ENCODE measurements at places on chromosomes 11 and 22. TPM values are rescaled to one million over a fixed set of nuclear protein-coding genes. Genes with fewer than 3 reads are reported as not detected.

DNA sequence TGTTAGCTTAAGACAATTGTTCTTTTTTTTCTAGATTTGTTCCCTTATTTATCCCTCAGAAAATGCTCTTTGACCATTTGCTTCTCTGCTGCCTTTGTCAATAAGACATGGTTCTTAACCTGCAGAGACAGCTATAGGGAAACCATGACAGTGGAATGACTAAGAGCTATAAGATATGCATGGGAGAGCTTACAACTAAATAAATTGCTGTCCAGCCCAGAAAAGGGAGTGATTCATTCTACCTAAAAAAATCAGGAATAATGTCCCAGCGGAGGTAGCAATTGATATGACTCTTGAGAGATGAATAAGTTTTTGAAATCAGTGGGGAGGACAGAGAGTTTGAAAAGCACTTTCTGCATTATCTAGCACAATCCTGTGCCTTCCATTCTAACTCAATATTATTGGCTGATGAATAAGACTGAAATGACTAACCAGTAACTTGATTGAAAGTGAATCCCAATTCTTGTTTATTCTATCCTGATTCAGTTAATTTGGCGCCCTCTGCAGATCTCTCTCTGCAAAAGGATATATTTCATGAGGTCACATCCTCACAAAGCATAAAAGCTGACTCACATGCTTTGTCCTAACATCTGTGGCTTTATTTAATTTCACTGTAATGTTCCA, 680.5 kb upstream of the API5 start:
- no peak for DNase-seq

DNA sequence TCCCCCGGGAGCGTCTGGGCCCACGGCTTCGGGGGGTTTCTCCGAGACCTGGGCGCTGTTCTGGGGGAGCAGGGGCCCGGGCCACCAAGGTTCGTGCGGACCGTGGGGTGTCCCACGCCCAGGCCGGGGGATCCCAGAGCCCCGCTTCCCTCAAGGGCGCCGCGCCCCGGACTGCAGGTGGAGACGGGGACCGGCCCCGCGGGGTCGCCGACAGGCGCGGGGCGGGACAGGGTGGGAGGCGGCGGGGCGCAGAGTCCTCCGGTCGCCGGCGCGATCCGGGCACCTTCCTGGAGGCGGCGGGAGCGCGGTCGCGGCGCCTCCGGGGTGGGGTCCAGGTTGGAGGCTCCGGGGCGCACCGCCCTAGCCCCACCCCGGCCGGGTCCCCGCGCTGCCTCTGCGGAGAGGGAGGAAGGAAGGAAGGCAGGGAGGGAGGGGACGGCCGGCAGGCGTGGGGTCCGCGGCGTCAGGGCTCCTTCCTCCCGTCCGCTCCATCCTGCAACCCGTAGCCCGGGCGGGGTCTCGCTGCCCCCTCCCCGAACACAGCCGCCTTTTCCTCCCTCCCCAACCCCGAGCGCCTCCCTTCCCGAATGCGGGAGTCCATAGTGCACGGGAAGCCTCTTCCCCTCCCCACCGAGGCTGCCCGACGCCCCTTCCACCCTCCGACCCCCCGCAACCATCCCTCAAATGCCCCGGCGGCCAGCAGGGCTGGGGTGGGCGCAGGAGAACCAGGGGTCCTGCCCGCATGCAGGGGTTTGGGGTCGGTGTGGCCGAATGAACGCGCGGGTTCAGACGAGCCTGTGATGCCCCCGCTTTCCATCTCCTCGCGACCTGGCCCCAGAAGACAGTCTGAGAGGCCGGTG, 4.3 kb upstream of the ZBED4 start:
- no peak for DNase-seq

DNA sequence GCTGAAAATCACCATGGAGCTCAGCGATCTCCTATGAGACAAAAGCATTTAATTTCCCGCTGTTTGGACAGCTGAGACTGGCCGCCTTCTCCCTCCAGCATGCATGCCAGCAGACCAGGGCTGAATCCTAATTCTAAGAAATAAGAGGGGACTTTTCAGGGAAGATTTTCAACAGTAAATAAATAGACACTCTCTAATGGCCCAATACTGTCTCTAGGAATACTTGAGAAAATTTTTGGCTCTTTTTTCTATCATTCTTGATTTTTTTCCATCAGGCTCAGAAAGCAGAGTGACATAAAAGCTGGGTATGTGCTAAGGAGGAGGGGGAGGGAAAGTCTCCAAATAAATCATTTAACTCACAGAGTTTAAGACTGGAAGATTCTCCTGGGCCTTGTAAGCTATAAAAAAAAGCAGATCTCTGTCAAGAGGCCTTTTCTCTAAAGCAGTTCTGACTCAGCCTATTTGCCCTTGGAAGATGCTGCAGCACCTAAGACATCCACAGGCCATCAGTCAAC, 17.6 kb upstream of the SPON1 start:
- DNase-seq: no peak

GRCh38 chr11:120610111-120610510, 98.6 kb downstream of the GRIK4 start:
- DNase-seq: no peak

DNA sequence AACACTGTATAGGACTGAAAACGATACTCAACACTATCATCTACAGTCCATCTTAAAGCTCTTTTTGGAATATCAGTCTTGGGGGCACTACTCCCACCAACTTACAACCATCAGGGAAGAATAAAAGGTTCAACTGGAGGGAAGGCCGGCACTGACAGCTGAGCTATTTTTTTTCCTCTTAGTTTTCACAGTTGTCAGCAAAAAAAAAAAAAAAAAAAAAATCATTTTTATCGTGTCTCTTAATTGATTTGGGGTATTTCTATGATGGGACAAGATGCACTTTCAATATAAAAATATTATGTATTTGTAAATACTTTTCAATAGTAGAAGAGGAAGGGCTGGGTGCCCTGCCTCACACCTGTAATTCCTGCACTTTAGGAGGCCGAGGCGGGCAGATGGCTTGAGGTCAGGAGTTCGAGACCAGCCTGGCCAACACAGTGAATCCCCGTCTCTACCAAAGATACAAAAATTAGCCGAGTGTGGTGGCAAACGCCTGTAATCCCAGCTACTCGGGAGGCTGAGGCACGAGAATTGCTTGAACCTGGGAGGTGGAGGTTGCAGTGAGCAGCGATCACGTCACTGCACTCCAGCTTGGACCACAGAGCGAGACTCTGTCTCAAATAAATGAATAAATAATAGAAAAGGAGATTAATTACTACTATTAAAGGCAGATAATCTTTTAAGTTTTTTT, 1.5 kb downstream of the KIF18A start:
- DNase-seq: no peak

- DNase-seq: no peak
Observed at GRCh38 chr11:122264121-122264520, 148.1 kb upstream of the BLID start.

DNA sequence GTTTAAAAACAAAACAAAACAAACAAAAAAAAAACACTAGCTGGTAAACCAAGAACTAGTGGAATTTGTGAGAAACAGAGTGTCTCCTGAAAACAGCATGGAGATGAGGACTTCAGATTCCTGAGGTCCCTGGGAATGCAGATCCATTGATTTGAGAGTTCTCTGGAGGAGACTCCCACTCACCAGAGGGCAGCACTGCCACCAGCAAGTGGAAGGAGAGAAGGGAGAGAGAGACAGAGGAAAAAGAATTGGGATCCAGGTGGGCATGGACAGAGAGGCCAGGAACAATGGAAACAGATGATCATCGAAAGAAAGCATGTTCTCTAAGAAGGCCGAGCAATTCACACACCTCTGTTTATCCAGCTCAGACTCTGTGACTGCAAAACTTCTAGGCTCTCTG, 31.8 kb downstream of the ETS1 start:
- no peak for DNase-seq

DNA sequence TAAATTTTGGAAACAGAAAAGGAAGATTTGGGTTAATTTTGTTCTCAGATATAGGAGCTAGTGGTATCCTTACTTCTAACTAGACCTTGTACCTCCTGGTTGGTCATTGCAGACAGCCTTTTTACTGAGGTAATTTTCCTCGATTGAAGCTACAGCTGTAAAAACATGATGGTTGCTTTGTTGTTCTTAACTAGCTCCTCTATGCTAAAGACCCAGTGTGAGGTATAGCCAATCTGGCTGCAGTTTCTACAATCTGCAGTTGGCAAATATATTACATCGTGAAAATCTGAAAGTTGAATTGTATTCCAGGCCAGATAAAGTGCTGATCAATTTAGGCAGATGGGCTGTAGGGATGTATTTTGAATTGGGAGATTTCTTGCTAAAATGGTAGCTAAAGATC, 116.5 kb downstream of the AASDHPPT start:
- DNase-seq: no peak

DNA sequence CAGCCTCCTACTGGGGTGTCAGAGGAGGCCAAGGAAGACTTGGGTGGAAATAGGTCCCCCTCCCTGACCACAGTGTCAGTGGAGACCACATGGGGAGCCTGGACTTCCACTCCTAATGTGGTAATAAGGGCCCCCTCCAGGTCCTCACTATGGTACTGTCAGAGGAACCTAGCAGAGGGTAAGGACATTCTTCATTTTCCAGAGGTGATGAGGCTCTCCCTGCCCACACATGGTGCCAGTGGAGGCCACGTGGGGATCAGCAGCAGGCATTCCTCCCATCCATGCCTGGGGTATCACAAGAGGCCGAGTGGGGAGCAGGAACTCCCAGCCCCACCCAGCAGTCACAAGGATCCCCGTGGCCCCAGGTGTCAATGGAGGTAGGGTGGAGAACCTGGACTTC, 6.5 kb upstream of the CLDN5 start:
- DNase-seq: no peak

- peak; percentile 27 for DNase-seq
Observed at GRCh38 chr22:42645938-42646568, 3.1 kb downstream of the CYB5R3 start.

- no peak for DNase-seq
Observed at GRCh38 chr11:10778217-10778970, 27.3 kb downstream of the CTR9 start.

DNA sequence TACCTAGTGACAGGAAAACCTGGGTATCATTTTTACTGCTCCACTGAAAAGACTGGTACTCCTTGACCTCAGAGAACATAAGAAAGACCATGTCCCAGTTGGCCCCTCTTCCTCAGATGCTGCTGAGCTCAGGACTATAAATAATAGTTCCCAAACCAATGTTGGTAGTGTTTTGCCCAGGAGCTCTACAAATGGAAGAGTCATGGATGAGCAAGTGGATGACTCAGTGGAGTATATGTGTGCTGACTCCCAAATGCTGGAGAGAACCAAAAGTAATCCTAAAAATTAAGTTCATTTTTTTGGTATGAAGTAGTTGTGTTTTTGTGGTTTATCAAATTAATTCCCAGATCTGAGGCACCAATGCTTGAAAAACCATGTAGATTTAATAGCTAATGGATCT, 482.0 kb downstream of the KCNA4 start:
- DNase-seq: no peak

- DNase-seq: no peak
Observed at GRCh38 chr11:130908770-130909625, 7.3 kb downstream of the SNX19 start.

GRCh38 chr22:27514601-27515523, 286.7 kb downstream of the MN1 start:
- DNase-seq: no peak

DNA sequence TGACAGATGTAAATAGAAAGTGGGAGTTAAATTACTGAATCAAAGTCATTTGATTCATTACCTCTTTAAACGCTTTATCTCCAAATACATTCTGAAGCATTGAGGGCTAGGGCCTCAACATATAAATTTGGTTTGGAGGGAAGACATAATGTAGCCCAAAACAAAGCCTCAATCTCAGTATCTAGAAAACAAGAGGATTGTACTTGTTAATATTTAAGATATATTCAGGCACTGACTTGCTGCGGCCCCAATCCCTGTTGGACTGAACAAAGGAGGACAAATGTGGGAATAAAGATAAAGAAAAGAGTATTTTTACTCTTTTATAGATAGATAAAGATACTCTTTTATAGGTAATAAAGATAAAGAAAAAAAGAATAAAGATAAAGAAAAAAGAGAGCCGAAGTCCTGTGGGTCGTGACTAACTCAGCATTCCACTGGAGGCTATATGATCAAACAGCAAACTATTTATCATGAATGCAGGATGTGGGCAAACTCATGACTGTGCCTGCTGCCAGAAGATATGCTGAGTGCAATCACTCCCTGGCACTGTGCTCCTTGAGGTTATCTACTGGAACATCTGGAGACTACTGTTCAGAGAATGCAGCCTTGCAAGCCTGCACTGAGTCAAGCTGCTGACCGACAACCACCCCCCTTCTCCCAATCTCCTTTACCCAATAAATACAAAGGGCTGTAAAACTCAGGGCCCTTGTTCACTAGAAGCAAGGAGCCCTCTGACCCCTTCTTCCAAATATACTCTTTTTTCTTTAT, 6.9 kb downstream of the OR10V1 start:
- no peak for DNase-seq

RHOG gene
- polyA plus RNA-seq: 88.9 TPM

CWF19L2 gene
- 9.9 TPM for polyA plus RNA-seq

ASCL2 gene
- 0.53 TPM for polyA plus RNA-seq

MYEOV gene
- not detected for polyA plus RNA-seq

IGSF9B gene
- polyA plus RNA-seq: not detected

SYT9 gene
- not detected for polyA plus RNA-seq

TMEM25 gene
- polyA plus RNA-seq: 7.4 TPM

CRYBB3 gene
- polyA plus RNA-seq: not detected
